MM.1S (cell line): ENCODE measurements at places on chromosomes 11 and 22.

DNA sequence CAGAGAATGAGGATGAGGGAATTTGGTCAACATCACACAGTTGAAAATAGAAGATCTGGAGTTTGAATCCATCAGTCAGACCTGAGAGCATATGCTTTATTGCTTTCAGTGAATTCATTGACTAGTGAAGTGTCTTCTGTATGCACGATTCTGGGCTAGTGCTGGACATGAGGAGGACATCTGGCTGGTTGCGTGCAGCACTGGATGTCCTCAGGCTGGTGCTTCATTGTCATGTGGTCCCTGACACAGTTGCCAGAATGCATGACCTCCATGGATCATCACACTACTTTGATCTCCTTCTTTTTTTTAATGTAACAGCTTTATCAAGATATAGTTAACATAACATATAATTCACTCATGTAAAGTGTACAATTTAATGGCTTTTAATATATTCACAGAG lies 44.5 kb upstream of the MMP7 start:
- H3K4me1 ChIP-seq = no peaks in the 10 kb centered on the region
- H3K27me3 ChIP-seq = no peaks in the 10 kb centered on the region
- H3K4me3 ChIP-seq = no peak overlapping the region
- no peak for DNase-seq

DNA sequence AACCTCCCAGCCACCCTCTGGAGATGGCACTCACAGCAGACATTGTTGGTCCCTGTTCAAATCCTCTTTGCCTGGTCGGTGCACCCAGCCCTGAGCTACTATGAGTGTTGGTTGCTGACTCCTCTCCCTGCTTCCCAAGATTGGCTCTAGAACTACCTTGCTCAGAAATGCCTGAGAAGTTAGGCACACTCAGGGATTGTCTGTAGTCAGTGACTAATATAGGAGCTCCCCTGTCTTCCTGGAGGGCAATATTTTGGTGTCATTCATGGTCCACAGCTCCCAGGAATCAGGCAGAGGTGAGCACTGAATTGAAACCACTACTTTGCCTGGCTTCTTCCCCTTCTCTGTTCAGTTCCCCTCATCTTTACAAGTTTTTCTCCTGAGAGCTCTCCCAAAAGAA lies 325.9 kb downstream of the MIAT start:
- no peak overlapping the region for H3K27ac ChIP-seq
- no peaks in the 10 kb centered on the region for H3K36me3 ChIP-seq
- H3K27me3 ChIP-seq = peaks cover 28% of the 10 kb centered on the region; the same call in 1 of the 2 replicates
- no peaks in the 10 kb centered on the region for H3K4me1 ChIP-seq

DNA sequence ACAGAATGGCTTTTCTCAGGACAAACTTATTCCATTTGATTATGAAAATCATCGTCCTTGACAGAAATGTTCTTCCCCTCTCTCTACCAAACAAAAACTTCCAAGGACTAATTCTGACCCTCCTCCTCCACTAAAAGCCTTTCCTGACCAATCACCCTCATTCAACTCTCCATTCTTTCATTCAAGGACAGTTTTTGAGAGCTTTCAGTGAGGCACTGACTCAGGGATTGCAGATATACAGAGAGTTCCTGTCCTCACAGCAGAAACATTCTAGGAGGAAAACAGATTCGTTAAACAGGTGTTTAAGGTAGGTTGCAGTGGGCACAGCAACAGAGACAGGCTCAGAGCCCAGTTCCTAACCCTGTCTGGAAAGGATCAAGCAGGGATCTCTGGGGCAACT lies 41.5 kb downstream of the OR4D9 start:
- peaks cover 16% of the 10 kb centered on the region for H3K27me3 ChIP-seq
- no peak for DNase-seq
- H3K36me3 ChIP-seq = no peaks in the 10 kb centered on the region

GRCh38 chr11:88538098-88538497 lies 200.6 kb upstream of the CTSC start:
- H3K4me1 ChIP-seq = no peaks in the 10 kb centered on the region
- H3K4me3 ChIP-seq = no peak overlapping the region
- no peak overlapping the region for H3K27ac ChIP-seq
- no peaks in the 10 kb centered on the region for H3K27me3 ChIP-seq

GRCh38 chr11:118872403-118872821 lies 11.3 kb upstream of the CXCR5 start:
- peaks cover 31% of the 10 kb centered on the region for H3K4me1 ChIP-seq
- H3K4me3 ChIP-seq = peak overlapping the region; percentile 13; the same call in 1 of the 2 replicates
- H3K36me3 ChIP-seq = no peaks in the 10 kb centered on the region
- peak; percentile 99 for DNase-seq
- H3K27ac ChIP-seq = peak overlapping the region; percentile 92

DNA sequence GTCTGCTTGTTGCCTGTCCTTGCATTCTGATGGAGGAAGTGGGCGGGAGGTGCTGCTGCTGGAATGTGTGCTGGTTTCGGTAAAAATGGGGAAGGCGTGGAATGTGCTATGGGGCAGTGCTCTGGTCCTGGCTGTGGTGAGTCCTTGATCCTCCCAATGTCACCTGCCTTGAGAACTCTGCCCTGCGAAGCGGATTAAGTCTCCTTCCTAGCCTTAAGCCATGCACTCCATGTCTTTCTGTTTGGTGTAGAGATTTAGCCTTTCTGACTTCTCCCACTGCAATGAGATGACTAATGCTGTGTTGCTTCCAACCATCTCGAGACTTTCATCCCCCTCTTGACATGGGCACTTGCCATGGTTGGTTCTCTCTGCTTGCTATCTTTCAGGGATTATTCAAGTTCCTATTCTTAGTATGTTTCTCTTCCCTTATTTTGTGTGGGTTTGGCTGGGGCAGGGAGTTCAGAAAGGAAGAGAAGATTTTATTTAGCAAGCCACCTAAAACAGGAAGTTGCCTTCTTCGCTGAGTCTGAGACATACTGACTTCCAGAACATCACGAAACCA lies 687.9 kb downstream of the NTM start:
- H3K36me3 ChIP-seq = no peaks in the 10 kb centered on the region
- peaks cover 14% of the 10 kb centered on the region for H3K4me1 ChIP-seq
- no peak for DNase-seq
- no peak overlapping the region for H3K4me3 ChIP-seq
- no peak overlapping the region for H3K27ac ChIP-seq

GRCh38 chr11:132538642-132539041 lies 993.7 kb downstream of the OPCML start:
- H3K27me3 ChIP-seq = no peaks in the 10 kb centered on the region
- no peak overlapping the region for H3K27ac ChIP-seq
- DNase-seq = no peak
- no peaks in the 10 kb centered on the region for H3K36me3 ChIP-seq
- no peaks in the 10 kb centered on the region for H3K4me1 ChIP-seq

DNA sequence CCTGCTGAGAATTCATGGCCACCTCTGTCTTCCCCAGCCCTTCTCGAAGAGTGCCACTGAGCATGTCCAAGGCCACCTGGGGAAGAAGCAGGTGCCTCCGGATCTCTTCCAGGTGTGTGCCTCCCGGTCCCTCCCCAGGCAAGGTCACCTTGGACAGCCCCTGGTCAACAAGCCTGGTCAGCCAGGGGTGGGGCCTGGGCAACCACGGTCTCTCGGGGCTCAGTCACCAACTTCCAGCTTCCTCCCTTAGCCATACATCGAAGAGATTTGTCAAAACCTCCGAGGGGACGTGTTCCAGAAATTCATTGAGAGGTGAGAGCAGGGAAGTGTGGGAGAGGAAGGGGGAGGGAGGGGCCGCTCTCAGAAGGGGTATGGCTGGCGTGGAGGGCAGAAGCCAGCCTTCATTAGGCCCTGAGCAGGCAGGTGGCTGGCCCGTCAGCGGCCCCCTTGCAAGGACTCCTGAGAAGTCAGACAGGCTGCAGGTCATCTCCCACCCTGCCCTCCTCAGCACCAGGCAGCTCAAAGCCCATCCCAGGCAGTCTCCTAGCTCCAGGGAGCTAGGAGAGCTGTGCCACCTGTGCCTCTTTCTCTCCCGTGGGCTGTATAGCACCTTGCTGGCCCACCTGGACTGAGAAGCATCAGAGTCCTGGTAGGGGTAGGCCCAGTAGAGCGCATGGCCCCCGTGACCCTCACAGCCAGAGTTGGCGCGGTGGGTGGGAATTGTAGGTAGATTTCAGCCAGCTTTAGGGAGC lies 9.3 kb upstream of the ANKRD13D start:
- peaks cover 19% of the 10 kb centered on the region for H3K36me3 ChIP-seq
- no peak overlapping the region for H3K4me3 ChIP-seq
- peaks cover 36% of the 10 kb centered on the region for H3K4me1 ChIP-seq
- DNase-seq = no peak
- H3K27ac ChIP-seq = no peak overlapping the region
- no peaks in the 10 kb centered on the region for H3K27me3 ChIP-seq
